ENCODE measurements at places on chromosomes 5 and 9.

DNA sequence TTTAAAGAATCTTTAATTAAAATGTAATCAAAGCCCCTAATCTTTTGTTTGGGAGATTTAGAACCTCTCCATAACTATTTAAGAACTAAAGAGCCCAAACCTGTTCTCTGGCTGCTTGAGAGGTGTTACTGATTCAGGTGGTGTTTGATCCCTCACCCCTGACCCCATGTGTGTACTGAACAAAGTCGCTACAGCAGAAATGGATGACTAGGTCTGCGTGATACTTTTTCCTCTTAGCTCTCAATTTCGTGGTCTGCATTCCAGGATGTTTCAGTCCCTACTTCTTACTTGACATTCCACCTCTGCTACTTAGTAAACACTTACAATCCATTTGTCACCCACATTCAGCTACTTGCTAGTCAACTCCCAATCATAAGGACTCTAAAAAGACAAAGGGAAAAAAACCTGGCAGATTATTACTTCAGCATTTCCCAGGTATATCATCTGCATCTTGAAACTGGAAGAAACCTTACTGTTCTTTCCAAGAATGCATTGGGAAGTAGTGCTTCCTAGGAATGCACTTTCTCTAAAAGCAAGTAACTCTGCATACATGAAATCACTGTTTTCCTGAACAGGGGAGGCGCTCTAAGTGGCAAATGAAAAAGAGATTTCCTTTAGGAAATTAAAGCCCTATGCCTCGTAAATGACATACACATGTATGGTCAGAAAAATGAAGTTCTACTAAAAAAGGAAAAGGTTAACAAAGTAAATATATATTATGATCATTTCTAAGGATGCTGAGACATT, 1091.6 kb downstream of the PTPRD start:
- DNase-seq = no peak

DNA sequence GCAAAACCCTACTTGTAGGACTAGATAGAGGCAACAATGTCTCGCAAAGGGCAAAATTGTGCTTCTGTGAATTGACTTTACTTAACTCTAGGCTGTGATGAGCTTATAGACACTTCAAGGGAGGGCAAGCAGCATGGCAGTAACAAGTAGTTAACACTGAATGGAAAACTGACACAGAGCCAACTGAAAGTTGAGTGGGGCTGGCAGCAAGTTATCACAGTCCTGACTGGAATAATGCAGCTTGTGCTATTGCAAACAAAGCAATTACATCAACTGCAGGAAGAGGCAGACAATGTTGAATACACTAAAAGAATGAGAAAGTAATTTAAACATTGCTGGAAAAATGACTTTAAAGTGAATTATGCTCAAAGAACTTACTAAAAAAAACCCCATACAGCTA, 62.2 kb downstream of the RNF38 start:
- no peak for DNase-seq

DNA sequence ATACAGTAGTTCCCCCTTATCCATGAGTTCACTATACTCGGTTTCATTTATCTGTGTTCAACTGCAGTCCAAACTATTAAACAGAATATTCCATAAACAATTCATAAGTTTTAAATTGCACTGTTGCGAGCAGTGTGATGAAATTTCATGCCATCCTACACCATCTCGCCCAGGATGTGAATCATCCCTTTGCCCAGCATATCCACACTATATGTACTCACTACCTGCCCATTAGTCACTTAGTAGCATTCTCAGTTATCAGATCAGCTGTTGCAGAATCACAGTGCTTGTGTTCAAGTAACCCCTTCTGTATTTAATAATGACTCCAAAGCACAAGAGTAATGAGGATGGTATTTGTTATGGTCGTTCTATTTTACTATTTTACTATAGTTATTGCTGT, 51.5 kb downstream of the SHOC1 start:
- no peak for DNase-seq

GRCh38 chr9:23606107-23606506, 219.9 kb downstream of the ELAVL2 start:
- DNase-seq = no peak

GRCh38 chr9:82920154-82920553, 142.8 kb downstream of the RASEF start:
- no peak for DNase-seq

GRCh38 chr9:34985311-34985899, 4.1 kb upstream of the DNAJB5 start:
- no peak for DNase-seq

DNA sequence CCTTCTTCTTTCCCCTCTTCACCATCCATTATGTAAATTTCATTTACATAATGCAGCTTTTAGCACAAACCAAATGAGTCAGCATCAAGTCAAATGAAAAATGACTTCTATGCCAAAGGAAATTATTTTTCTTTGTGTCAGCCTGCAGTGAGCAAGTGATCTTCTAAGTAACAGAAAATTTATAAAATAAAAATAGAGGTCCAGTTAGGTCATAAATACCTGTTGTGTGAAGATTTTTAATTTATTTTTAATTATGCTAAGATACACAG, 16.7 kb upstream of the THG1L start:
- no peak for DNase-seq

DNA sequence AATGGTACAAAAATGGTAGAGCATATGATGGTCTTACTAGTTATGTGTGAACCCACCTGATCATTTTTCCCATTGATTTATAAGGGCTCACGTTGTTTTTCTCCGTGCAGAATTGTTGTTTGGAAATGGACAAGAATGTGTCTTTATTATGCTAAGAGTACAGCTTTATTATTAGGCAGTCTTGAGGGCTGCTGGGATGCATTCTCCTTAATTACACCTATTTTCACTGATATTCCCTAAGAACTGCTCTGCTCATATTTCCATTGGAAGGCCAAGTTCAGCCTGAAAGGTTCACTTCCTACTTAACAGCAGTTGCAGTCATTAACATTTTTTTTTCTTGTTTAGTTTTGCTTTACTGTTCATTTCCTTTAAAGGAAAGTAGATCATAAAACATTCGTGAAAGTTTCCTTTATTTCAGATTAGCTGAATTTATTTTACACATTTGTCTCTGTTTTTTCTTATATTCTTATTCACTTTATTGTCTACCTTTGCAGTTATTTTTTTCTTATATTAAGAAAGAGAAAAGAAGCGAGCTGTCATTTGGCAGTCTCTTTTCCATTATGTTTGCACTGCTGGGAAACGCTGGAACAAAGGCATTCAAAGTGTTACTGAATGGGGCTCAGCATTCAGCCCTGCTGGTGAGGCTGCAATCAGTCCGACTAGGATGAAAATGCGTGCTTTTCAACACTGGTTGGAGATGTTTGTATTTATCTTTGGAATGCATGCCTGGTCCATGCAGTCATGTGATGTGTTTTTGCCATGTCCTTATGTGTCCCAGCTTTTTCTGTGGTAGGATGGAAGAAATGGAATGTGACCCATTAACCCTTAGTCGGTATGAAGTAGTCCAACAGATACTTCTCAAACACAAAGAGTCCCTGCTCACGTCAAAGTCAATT, 602.7 kb upstream of the ZNF608 start:
- no peak for DNase-seq

GRCh38 chr5:95619514-95620029, 315 bp upstream of the GPR150 start:
- no peak for DNase-seq

- DNase-seq = no peak
These were observed 105.3 kb downstream of the PAX5 start for GRCh38 chr9:36928670-36929349.

DNA sequence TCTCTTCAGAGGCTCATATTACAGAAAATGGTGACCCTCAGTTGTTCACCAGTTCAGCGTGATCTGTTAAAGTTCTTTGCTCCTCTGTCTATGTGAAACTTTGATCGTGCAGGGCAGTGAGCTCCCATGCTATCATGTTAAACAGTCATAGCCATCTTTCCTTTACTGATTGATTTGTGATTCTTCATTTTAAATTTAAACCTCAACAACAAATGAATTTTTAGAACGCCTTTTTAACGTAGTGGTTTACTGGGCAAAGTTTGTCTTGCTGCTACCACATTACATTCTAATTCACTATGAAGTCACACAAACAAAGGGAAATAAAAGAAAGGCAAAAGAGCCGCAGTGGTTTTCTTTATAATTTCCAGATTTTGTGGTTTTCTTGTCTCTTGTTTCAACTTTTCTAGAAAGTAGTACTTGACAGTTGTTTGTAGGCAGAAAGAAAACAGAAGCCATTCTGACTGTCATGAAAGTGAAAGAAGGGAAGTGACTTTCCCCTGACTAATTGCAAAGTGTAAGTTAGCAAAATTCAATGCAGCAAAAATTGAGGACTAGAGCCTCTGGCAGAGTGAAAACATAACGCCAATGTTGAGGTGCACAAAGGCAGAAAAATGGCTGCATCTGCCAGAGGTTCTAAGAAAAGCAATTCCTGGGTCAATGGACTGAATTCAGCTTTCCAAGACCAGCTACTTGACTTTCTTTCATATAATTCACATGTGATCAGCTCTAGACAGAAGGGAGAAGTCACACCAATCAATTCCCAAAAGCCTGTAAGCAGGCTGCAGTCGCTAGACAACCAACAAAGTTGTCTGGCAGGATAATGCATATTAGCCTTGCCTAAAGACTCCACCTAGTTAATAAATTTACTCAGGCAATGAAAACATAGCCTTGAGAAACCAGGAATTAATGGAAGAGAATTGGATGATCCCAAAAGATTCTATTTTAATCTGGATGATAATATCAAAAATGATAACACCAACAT, 7.1 kb upstream of the IFNA6 start:
- no peak for DNase-seq

DNA sequence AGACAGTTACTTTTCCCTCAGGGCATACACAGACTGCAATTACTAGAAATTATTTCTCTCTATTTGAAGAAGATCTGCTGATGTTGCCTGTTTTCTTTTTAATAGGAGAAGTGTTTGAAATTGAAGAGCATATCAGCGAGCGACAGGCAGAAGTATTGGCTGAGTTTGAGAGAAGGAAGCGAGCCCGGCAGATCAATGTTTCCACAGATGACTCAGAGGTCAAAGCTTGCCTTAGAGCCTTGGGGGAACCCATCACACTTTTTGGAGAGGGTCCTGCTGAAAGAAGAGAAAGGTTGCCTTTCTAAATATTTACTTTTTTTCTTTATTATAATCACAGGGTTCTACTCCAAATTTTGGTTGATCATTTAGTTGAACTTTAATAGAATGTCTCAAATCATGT, 3.4 kb downstream of the PRPF4 start:
- no peak for DNase-seq

GRCh38 chr5:62791059-62791458, 212.4 kb downstream of the LRRC70 start:
- no peak for DNase-seq

GRCh38 chr9:137606005-137606621, 627 bp downstream of the ARRDC1 start:
- DNase-seq = no peak

GRCh38 chr9:37944266-37944650, 40.3 kb upstream of the SLC25A51 start:
- DNase-seq = no peak

DNA sequence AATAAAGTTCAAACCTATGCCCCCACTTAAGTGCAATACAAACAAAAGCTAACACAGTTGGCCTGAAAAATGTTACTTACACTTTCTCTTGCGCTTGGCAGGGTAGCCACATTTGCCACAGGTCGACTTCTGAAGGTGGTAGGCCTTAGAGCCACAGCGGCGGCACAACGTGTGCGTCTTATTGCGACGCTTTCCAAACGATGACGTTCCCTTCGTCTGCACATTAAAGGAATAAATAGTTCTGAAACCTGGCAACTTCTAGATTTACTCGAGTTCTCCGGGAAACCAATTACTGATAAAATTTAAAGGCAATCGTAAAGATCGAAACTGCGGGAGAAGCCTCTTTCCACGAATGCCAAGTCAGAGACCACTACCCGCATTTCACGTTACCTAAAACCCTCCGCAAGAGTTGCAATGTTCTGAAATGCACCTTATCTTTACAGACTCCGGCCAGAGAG, 602 bp downstream of the RPL37 start:
- no peak for DNase-seq

GRCh38 chr9:2621722-2622460, at the start of gene VLDLR:
Gene VLDLR, plus strand, starts transcription at chr9:2621787. Its CDS starts 403 bp downstream, at chr9:2622190.
- DNase-seq = peak; percentile 45
